ENCODE measurements at places on chromosomes 13 and 19. TPM values are rescaled to one million over a fixed set of nuclear protein-coding genes. Genes with fewer than 3 reads are reported as not detected.

The IQCN gene
- total RNA-seq, result 0.19 TPM

The NCAN gene
- not detected for total RNA-seq

The LPAR6 gene
- 6.1 TPM for total RNA-seq

The ZNF431 gene
- total RNA-seq, result 13.2 TPM

The KIR3DL1 gene
- not detected for total RNA-seq

The CLDND2 gene
- total RNA-seq, result 0.72 TPM

The OR2Z1 gene
- total RNA-seq, result not detected

The FBXO17 gene
- not detected for total RNA-seq

Measured in activated naive CD4-positive, alpha-beta T cell treated with anti-CD3 and anti-CD28 coated beads for 36 hours (primary cell).